ENCODE measurements at places on chromosomes 2 and 18.
A peak's percentile ranks its signal among the peaks of the same experiment; 100 is the strongest.

GRCh38 chr2:66888791-66889631 lies 454.1 kb downstream of the MEIS1 start:
- DNase-seq = peak; percentile 94

DNA sequence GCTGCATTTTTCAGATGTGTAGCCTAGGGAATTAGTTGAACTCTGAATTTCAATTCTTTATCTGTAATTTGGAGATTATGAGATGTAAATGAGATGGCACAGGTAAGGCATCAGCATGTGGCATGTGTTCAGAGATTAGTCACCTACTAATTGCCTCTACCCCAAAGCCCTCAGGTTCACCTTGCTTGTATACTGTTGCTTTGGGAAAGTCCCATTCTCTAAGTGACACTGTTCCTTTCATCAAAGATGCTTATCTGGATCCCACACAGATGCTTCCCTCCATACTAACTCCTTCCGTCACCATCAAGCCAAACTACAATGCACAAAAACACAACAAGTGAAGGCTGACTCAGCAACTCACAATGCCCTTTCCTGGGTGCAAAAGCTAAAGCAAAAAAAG lies 143.7 kb downstream of the LRATD1 start:
- no peak for DNase-seq

DNA sequence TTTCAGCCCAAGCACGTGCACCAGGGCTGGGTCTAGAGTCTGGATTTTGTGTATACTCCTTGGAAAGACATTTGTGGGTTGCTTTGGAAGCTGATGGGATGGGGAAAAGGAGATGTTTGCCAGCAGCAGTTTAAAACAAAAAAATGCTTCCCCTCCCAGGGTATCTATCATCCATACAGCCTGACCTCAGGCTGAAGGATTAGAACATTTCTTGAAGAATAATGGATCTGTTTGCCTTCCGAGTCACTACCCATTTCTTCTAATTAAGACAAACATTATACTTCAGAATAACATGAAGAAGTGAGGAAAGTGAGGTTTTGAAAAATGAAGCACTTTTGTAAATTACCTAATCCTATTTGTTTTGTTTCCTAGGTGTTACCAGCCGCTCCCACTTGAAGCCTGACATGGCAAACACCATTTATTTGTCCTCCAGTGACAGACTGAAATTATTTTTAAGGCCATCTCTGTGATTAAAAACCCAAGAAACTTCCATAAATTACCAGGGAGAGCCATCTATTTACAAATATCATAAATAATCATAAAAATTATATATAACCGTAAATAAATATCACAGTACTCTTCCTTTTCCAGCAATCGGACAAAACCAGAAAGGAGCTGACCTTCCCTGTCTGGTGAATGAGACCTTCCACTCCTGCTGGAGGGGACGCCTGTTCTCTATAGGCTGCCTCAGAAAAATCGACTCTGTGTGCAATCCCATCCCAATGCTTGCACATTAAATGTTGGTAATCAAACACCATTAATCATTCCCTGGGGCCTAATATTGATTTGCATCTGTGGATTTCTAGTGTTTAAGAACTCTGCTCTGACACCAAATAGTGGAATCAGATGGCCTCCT lies 106.8 kb downstream of the C1D start:
- no peak for DNase-seq

GRCh38 chr2:105099153-105099552 lies 61.3 kb downstream of the MRPS9 start:
- no peak for DNase-seq

DNA sequence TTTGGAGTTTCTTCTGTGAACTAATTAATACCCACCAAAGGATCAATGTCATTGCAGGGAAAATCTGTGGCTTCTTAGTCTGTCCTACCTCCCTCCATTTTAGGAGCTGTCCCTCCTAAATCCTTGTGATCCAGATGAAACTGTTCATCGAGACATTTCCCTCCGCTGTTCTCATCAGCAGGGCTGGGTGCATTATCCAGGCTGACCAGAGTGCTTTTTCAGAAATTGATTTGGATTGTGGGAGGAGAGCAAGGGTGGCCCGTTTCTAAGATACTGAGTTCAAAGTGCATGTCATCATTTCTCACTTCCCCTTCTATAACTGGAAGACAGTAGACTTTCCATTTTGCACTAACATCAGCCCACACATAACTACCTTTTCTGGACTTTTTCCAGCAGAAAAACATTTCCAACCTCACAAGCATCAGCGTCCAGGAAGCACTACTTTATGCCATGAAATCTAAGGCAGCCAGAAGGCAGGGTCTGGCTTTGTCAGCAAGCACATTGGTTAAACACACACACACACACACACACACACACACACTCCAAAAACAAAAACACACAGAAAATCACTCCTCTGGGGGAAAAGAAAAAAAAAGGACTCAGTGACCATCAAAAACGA lies 94.1 kb downstream of the ANKRD44 start:
- DNase-seq = no peak

- DNase-seq = no peak
These were observed 748.7 kb upstream of the CHAC2 start for GRCh38 chr2:53018825-53019425.

DNA sequence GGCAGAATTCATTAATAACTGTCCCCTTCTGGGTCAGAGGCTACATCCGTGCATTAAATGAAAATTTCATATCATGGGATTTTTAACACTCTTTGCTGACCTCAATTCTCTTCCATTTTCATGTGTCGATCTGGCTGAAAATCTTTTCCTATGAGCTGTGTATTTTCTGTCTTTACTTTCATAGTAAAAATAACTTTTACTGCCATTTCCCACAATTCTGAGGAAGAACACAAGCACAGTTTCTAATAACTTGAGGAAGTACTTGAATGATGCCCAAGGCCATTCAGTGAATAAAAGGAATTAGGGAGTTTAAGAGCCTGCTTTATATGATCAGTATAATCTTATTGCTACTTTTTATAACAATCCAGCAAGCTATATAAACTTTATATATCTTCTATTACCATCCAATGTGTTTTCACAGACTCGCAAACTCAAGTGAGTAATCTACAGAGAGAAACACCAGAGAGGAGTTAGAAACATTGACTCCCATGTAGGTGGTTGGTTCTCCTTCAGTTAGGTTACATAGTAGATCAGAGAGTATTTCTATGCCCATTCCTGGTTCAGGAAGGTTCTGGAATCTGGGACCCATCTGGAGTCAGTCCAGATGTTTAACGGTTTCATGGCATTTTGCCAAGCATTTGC lies 340.0 kb downstream of the FBXO15 start:
- DNase-seq = no peak

GRCh38 chr2:193476171-193476800 lies 1281.6 kb upstream of the TMEFF2 start:
- DNase-seq = no peak

- DNase-seq = no peak
These were observed 19.0 kb upstream of the DIPK1C start for GRCh38 chr18:74476140-74476539.

DNA sequence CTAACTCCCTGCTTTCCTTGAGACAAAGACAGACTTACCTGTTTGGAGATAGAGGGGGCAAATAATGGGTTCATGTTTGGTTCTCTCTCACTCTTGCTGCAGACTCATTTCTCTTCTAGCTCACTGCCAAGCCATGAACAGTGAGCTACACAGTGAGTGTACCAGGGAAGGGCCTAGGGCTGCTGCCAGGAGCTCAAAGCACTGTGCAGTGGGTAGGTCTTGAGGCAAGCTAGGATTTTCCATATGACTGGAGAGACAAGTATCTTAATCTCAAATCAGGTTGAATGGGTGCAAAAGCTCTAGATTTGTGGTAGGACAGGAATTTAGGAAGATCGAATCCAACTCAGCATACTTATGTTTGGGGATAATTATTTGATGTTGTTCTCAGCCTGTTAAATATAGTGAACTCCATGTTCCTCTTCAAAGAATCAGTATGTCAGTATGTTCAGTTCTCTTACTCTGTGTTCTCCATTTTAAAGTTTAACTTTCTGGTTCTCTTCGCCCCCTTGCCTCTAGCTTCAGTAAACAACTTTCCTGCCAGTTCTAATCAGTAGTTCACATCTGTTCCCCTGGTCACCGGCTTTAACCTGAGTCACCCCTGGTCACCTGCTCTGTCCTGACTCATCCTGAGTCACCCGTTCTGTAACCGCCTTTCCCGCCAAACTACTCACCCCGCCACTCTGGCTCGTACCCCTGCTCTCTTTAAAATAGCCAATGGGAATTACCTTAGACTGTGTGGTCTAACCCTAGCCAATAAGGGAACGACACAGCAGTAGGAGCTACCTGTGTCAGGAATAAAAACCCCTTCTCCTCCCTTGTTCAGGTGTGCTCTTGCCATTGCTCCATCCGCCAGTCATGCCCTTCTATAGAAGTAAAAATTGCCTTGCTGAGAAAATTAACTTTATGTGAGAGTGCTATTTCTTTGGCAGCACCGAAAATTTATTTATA lies 21.9 kb downstream of the SLC25A52 start:
- DNase-seq = no peak

- no peak for DNase-seq
These were observed 9.8 kb downstream of the FBXO11 start for GRCh38 chr2:47896450-47896968.

GRCh38 chr2:217838409-217838831 lies 164.4 kb downstream of the TNS1 start:
- no peak for DNase-seq

- DNase-seq = no peak
These were observed 706.0 kb downstream of the KCNJ3 start for GRCh38 chr2:155404433-155405002.

- no peak for DNase-seq
These were observed 113.7 kb downstream of the CDCA7 start for GRCh38 chr2:173468266-173468793.

DNA sequence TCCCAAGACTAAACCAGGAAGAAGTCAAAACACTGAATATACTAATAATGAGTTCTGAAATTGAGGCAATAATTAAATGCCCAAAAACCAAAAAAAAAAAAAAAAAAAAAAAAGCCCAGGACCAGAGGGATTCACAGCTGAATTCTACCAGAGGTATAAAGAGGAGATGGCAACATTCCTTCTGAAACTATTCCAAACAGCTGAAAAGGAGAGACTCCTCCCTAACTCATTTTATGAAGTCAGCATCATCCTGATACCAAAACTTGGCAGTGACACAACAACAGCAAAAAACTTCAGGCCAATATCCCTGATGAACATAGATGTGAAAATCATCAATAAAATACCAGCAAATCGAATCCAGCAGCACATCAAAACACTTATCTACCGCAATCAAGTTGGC lies 108.5 kb upstream of the COL3A1 start:
- DNase-seq = no peak

DNA sequence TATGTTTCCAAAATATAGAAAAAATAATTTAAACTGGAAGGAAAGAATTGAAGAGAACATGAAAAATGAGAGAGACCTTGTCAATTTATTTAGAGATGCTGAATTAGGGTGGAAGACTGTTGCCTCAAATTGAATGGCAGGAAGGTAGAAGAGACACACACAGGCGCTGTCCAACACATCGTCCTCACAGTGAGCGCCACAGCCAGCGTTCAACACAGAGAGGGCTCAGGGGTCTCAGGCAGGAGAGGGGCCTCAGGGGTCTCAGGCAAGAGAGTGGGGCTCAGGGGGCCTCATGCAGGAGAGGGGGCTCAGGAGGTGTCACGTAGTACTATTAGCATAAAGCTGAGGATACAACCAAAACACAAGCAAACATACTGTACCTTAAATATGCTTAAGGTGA lies 65.7 kb downstream of the TMEM18 start:
- no peak for DNase-seq

DNA sequence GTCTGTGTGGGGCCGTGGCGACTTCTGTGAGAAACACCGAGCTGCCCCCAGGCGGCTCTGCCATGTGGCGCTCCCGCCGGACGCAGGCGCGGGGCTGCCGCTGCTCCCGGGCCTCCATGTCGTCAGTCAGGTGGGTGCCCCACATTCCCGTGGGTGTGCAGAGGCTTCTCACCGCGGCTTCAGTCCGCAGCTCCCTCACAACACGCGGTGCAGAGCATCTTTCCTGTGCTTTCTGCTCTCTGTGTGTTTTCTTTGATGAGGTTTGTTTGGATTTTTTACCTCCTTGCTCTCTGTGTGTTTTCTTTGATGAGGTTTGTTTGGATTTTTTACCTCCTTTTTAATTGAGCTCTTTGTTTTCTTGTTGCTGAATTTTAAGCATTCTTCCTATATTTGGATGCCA lies 13.0 kb downstream of the AQP12A start:
- no peak for DNase-seq

GRCh38 chr2:20557226-20557625 lies 93.7 kb downstream of the HS1BP3 start:
- DNase-seq = no peak

DNA sequence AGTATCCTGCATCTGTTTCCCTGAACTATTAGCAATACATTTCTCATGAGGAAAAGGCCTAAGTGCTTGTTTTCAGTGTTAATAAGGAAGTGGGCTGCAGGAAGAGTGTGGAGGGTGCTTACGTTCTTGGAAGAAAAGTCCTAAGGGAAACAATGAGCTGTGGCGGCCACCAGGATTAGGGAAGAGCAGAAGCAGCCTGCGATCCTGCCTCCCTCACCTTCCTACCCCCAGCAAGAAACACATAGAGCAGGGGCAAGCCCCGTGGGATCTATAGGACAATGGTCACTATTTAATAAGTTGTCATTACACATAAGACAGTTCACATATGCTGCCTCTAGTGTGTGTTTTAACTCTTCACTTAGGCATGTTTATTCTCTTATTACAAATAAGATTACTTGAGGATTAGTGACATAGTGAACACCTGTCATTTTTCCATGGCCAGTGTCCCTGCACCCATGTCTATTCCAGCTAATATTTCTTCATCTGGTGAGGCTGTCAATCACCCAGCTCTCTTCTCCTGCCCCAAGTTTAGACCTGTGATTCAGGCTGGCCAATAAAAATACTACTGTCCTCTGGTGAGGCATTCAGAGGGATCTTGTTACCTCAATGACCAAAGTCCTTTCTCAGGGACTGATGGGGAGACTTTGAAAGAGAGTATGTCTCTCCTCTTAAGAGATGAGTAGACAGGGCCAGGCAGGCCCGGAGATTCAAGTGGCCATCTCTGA lies 510.9 kb upstream of the CELF4 start:
- DNase-seq = no peak

Measured in AG09319 (cell line).